ENCODE measurements at places on chromosomes 3 and 15.

GRCh38 chr15:64987136-64987535 is 2.6 kb downstream of the SPG21 start:
- no peak for DNase-seq

DNA sequence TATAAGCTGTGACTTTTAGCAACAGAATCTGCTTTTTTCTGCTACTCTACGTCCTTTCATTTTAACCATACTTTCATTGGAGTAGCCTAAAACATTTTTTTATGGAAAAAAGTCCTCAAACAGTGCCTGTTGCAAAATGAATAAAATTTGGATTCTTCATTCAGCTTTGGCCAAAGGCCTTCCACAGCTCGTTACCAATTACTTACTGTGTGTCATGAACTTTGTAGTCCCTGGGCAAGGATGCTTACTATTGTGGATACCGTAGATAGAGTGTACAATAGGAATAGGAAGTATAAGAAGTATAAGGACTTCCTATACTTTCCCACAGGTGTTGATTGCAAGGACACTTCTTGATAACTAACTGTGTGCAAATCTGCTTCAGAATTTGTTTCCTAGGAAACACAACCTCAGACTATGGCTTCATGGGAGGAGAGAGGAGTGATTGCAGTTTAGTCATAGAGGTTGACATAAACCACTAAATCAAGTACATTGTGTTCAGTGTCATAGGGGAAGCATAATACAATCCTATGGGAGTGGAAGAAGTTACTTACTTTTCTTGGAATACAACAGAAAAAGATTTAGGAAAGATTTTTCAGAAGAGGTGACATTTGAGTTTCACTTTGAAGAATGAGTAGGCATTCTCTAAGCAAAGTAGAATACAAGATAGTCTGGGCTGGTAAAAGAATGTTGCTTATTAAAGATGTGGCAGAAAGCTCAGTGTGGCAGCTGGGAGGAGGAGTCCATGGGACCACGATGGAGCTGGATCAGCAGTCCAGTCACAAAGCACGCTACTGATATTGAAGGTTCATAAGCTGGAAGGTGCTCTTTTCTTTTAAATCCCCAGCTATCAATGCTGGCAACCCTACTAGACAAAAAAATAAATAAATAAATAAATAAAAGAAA is 309.7 kb upstream of the TPRG1 start:
- no peak for DNase-seq

- no peak for DNase-seq
Measured at GRCh38 chr15:63997715-63998442, 48.4 kb downstream of the DAPK2 start.

DNA sequence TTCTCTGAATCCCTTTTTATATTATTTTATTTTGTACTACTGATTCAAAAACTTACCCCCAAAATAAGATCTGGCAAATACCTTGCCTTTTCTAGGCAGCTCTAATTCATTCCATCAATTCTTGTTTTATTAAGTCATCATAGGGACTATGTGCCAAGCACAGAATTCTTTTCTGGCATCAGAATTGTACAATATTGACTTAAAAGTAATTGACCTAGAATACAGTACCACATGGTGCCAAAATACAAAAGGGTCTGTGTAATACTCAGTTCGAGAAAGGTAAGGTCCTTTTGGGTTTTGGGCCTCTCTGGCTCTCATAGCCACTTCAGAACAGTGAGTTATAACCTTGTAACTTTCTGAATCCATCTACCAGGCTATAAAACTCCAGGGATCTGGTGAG is 46.2 kb downstream of the KBTBD8 start:
- no peak for DNase-seq

- no peak for DNase-seq
Measured at GRCh38 chr3:24965706-24966385, 462.2 kb upstream of the RARB start.

GRCh38 chr15:58355973-58356372 is 75.8 kb upstream of the LIPC start:
- no peak for DNase-seq

Data from SK-MEL-5 (cell line).